D341Med (cell line): ENCODE measurements at places on chromosomes 1 and 21.

DNA sequence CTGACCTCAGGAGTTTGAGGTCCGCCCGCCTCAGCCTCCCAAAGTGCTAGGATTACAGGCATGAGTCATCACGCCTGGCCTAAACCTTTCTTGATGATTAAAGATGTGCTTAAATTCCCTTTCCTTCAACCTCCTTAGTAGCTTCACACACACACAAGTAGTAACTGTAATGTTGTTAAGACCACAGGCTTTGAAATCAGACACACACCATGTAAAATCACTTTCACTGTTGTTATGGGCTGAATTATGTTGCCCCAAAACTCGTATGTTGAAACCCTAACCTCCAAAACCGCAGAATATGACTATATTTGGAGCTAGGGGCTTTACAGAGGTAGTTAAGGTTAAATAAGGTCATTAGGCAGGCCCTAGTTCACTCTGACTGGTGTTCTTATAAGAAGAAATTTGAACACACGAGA, 180.2 kb downstream of the NR5A2 start:
- no peak for DNase-seq

DNA sequence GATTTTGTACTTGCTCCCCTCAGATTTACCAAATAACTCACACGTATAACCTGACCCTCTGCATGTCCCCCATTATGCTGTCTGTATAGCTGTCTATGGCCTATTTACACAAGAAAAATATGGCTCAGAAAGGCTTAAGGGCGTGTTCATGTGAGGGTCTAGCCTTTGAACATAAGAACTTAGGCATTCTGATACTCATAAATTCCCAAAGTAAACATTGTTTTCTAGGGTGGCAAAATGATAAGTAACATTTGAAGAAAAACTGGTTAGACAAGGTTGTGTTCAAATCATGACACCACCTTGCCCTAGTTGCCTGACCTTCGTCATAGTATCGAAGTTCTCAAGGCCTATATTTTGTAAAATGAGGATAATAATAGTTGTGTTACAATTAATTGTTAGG, 394.6 kb downstream of the LRRIQ3 start:
- no peak for DNase-seq

DNA sequence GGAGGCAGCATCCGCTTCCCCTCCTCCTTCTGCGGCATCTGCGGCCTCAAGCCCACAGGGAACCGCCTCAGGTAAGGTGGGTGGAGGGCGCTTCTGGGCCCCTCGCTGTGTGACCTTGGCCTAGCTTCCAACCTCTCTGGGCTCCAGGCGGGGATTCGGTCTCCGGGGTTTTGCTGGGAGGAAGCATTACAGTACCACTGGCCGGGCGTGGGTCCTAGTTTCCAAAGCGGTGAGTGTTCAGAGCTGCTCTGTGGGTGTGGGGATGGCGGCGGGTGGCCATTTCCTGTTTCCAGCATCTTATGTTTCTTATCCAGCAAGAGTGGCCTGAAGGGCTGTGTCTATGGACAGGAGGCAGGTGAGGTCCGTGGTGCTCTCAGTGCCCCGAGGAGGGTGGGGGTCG, 11.6 kb downstream of the FAAH start:
- no peak for DNase-seq

DNA sequence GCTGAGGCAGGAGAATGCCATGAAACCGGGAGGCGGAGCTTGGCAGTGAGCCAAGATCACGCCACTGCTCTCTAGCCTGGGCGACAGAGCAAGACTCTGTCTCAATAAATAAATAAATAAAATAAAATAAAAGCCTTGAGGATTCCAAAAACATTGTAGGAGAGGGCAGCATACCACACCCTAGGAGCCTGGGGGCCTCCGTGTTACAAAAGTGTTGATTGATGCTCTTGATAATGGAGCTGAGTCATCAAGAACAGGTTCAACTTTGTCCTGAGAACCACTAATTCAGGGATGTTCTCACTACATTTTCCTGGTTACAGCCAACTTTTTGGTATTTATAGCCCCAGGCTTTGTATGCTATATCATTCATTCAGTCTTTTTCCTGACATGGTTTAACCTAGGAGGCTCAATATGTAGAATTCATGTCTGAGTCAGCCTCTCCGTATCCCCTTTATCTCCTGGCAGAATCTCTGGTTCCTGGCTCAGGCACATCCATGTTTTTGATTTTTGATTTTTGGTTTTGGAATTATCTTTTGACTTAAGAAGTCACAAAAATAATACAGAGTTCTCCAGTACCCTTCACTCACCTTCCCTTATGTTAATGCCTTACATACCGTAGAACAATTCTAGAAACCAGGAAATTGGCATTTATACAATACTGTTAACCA, 69.4 kb downstream of the LRRC8D start:
- DNase-seq = no peak

DNA sequence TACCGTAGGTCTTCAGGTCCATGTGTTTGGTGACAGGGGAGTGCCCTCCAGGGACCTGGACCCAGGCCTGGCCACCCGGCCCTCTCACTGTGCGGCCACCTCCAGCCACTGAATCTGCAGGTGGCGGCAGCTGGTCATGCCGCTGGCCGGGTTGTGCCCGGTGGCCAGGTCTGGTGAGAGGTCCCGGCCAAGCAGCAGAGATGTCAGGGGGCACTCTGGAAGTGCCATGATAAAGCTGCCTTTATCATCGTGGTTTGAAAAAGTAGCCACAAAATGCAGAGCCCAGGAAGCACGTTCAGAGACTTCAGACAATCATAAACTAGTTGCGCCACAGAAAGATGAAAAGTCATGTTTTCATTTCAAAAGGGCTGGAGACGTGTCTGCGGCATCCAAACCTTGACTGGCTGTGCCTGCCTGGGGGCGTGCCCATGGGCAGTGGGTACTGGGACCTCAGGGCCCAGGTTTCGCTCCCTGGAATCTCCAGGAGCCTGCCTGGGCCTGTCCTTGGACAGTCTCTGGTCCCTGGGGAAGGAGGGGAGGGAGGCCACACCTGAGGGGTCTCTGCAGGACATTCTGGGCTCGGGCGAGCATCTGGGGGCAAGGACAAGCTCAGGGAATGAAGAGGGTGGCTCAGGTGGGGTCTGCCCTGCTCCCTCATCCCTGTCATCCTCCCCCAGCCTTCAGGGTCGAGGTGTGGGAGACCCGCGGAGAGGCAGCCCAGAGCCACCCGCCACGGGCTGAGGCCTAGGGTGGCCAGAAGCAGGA, 44.9 kb downstream of the COL18A1 start:
- no peak for DNase-seq

DNA sequence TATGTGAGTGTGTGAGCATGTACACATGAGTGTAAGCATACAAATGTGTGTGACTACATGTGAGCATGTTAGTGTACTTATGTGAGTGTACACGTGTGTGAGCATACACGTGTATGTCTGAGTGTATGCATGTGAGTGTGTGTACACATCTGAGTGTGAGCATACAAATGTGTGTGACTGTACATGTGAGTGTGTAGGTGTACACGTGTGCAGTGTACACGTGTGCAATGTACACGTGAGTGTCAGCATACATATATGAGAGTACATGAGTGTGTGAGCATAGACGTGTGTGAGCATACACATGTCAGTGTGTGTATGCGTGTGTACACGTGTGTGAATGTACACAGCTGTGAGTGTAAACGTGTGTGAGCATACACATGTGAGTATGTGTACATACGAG, 170.6 kb downstream of the HUNK start:
- DNase-seq = no peak

- no peak for DNase-seq
Measured at GRCh38 chr1:202765721-202766120, 42.5 kb downstream of the KDM5B start.

DNA sequence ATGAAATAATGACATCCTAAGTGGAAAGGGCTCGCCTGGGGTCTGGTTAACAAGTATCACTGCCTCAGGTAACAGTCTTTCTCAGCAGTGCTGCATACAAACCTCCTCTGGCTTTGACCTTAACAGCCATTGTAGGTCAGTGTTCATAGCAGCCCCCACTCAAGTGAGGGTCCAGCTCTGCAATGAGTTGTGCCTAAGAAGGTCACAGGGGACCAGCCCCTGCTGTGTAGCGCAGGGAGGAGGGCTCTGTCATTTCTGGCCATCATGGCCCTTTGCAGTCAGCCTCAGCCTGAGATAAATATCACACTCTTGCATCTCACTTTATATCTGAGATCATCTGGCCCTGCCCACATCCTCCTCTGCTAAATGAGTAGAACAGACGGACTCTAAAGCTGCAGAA, 18.1 kb upstream of the MYSM1 start:
- no peak for DNase-seq

DNA sequence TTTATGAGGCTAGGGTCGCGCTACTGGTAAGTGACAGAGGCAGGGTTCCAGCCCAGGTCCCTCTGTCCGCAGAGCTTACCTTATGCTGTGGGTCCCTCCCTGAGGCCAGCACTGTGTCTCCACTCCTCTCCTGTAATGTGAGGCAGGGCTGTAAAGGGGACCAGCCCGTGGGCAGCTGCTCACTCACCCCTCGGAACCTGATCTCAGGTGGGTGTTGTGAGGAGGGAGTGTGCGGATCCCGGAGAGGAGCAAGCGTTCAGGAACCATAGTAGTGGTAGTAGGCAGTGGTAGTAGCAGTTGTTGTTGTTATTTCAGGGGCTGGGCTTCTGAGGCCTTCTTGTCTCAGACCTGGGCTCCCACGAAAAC, 1.7 kb downstream of the ZC3H12A start:
- DNase-seq = no peak

GRCh38 chr1:236979149-236979900, 24.9 kb downstream of the MT1HL1 start:
- no peak for DNase-seq

DNA sequence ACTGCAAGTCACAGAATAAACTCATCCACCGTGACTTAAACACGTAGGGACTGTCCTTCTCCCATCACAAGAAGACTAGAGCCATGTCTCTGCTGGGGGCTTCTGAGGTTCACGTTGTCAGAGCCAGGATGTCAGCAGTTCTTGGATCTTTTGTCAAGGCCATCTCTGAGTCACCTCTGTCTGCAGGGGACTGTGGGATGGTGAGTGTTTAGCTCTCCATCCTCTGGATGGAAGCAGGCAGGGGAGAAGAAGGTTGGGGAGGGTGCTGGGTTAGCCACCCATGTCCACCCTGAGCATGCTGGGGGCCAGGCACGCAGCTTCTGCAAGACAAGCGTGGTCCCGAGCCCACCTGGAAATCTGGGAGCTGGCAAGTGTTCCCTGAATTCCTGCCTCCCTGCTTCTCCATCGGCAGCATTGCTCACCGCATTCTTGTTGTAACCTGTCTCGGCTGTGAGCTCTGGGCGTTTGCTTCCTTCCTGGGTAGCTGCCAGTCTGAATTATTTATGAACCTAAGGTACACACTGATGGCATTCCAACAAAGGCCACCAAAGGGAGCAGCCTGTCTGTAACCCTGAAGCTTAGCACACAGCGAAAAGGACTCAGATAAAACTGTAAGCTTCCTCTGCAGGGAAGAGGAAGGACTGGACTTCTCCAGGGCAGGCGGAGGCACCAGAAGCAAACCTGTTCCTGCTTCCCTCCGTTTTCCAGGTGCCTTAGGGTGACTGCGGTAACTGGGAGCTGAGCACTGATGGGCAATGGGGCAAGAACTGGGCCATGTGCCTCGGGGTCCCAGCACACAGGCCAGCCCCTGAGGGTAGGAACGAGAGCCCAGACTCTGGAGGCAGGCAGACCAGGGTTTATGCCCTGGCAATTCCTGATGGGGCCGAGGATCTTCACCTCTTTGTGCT, 88.6 kb downstream of the RIPK4 start:
- no peak for DNase-seq

DNA sequence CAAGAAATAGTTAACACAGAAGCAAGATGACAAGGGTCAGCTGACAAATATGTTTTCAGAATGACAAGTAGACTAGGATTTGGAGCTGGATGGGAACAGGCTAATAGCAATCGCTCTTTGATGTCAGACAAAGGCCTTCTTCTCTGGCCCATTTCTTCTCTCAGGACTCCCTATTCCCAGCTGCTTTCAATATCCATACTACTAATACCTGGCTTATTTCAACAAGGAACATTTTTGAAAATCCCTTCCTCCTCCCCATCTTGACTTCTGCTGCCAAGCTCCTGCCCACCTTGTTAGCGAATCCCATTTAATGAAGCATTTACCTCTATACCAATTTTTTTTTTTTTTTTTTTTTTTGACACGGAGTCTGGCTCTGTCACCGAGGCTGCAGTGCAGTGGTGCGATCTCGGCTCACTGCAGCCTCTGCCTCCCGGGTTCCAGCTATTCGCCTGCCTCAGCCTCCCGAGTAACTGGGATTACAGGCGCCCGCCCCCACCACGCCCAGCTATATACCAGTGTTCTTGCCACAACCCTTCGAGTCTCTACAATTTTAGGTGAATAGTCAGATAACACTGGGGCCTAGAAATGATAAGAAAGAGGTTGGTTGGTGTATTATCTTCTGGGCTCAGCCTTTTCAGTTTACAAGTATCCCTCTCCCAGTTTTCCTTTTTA, 68.4 kb downstream of the MACF1 start:
- DNase-seq = no peak

GRCh38 chr1:77652970-77653516, 29.4 kb downstream of the ZZZ3 start:
- DNase-seq = no peak

- DNase-seq = no peak
Measured at GRCh38 chr1:178934546-178934945, 63.7 kb upstream of the ANGPTL1 start.

DNA sequence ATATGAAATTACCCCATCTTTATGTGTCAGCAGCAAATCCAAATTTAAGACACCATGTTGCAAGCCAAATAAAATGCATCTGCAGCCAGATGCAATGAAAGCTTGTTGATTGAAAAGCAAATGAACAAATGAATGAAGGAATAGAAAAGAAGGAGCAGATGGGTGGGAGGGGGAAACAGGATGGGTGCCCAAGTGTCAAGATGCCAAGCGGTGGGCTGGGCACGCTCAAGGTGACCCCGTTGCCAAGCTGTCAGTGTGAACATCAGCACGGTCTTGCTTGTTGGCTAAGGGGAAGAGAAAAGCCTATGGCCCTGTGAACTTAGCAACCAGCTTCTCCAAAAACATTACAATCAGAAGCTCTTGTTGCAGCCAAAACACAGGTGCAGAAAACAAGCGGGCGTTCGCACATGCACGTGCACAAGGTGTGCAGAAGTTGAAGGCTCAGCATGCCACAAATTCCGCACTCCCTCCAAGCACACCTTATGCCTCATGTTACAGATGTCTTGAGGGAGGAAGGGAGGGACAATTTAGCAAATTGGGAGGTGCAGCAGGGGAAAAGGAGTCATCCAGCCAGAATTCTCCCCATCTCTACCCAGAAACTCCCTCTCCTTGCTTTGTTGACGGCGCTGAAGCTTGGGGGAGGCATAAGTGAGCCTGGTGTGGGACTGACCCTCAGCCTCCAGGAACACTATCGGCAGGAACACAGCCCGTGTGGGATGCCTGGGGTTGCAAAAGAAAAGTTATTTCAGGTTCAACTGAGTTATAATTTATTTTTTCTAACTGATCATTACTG, 62.4 kb downstream of the HIVEP3 start:
- no peak for DNase-seq

DNA sequence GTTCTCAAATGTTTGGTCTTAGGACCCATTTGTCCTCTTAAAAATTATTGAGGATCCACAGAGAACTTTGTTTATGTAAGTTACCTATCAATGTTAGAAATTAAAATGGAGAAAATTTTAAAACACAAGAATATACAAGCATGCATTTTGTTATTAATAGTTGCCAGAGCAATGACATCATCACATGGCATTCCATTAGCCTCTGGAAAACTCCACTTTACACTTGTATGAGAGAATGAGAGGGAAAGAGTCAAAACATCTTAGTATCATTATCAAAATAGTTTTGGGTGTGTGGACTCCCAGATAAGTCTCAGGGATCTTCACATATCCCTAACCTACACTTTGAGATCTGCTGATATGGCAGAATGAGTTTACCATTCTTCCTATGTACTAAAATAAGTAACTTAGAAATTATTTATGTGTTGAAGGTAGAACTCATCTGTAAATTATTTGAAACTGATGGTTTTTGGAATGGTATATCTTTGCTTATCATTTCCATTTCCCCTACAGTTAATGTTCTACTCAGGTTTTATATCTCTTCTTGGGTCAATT, 48.8 kb downstream of the RNF220 start:
- DNase-seq = no peak
